ENCODE measurements at places on chromosomes 1 and 21.

GRCh38 chr1:97307151-97307550 is 585.6 kb downstream of the PTBP2 start:
- no peak for DNase-seq

DNA sequence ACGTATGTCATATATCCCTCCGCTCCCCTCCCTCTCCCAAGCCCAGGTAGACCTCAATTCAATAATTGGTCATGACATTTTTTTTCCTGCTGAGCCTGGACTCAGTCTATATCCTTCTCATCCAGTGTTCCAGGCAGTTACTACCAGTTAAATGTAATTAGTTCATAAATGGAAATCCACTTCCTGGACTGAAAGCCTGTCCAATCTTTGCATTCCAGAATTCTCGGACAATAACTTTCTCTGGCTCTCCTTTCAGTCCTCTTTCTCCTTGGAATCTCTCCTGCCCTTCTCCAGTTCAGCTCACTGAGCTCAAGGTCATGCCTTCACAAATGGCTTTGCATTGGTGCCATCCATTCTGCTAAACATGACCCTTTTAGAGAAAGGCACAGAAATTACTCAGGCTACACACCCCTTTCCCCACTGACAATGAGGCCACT is 34.8 kb downstream of the VWA5B1 start:
- DNase-seq = no peak

GRCh38 chr1:67393240-67393639 is 37.0 kb downstream of the SERBP1 start:
- no peak for DNase-seq

DNA sequence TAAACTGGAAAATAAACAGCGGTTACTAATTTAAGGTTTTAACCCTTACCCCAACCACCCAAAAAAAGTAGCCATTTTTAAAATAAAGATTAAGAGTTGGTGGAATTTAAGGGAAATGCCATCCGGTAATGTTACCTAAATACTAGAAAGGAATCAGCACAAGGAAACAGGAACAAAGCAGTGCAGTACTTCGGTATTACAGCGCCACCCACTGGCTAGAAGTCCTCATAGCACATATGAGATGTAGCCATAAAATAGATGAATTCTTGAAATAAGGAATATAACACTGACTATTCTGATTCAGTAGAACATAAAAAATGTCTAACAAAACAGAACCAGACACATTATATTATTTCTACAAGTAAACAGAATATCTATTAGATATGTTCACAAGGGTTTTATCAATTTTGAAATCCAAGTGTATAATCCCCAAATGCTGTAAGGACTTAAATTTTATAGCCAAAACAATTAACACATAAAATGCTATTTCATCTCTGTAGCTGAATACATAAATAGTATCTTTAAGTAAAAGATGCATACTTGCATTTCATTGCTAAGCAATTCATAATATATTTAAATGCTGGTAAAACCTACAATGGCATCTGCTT is 58.8 kb downstream of the FRRS1 start:
- peak; percentile 71 for DNase-seq

- DNase-seq = peak; percentile 24
Measured at GRCh38 chr1:103459346-103459745, 66.2 kb upstream of the RNPC3 start.

GRCh38 chr1:208988811-208989222 is 594.7 kb upstream of the CAMK1G start:
- peak; percentile 72 for DNase-seq

DNA sequence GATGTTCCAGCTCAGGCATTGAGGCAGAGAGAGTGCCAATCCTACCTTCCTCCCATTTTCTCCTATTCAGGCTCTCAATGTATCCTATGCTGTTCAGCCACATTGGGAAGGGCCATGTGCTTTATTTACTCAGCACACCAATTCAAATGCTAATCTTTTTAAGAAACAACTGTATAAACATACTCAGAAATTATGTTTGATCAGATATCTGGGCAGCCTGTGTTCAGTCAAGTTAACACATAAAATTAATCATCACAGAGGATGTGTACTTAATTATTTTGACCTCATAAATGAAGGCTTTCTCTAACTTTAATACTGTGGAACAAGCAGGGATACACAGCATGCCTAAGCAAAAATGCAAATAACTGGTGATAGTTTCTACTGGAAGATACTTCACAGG is 149.8 kb downstream of the NCAM2 start:
- DNase-seq = no peak

- DNase-seq = no peak
Measured at GRCh38 chr1:20029178-20029912, 40.6 kb upstream of the PLA2G5 start.

DNA sequence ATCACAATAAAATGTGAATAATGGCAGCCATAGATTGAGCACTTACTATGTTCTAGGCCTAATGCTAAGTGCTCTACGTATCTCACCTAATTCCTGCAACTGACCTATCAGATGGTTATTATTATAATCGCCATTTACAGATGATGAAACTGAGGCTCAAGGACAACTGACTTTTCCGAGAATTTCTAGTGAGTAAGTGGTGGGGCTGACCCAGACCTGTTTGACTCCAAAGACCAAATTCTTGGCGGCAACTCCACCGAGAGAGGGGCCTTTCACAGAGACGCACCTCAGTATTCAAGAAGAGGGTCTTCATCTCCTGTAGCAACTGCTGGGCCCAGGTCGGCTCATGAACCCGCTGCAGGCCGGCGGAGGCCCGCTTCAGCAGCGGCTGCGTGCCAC is 573 bp downstream of the TMEM234 start:
- no peak for DNase-seq

DNA sequence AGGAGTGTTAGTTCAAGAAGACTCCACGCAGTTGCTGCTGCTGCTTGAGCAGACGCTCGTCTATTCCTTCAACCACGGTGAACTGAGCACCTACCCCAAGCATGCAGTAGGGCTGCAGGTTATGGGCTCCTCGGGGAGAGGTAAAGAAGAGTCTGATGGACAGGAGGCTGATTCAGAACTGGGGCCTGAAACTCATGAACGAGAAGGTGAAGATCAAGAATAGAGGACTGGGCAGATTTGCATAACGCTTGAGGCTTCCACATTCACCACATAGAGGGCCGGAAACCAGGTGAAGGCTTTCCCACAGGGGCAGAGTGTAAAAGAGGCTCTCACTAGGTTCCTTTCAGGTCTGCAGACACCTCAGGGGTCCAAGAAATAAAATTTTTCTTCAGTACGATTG is 9.1 kb downstream of the ABCA4 start:
- no peak for DNase-seq

DNA sequence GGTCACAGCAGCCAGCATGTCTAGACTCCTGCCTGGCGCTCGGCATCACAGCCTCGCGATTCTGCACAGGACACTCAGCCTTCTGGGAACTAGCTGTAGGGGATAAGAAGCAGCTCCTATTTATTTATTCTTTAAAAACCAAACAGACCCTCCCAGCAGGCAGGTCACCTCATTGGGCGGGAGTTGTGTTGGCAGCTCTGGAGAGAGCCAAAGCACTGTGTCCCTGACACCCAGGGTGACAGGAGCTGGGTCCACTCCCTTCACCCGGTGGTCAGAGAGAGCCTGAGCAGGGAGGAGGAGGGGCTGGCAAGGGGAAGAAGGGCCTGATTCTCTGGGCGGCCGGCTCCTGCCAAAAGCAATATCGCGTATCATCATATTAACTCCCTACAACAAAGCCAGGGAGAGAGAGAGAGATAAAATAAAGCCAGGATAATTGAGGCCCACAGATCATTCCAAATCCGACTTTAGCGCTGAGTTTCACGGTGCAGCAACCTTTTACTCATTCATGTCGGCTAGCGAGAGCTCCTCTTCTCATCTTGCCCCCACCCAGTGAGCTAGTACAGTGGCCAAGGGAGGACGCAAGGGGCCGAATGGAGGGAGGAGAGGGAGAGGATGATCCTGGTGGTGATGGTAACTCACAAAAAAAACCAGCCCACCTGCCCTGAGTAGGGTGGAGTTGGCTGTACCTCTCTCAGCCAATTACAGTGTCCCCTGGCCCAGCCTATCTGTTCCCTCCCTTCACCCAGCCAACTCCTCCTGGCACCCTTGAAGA is 79.8 kb upstream of the IFFO2 start:
- DNase-seq = no peak

GRCh38 chr1:92795166-92795565 is 10.3 kb upstream of the EVI5 start:
- DNase-seq = peak; percentile 84

GRCh38 chr1:210446479-210446878 is 117.8 kb downstream of the HHAT start:
- DNase-seq = peak; percentile 67

DNA sequence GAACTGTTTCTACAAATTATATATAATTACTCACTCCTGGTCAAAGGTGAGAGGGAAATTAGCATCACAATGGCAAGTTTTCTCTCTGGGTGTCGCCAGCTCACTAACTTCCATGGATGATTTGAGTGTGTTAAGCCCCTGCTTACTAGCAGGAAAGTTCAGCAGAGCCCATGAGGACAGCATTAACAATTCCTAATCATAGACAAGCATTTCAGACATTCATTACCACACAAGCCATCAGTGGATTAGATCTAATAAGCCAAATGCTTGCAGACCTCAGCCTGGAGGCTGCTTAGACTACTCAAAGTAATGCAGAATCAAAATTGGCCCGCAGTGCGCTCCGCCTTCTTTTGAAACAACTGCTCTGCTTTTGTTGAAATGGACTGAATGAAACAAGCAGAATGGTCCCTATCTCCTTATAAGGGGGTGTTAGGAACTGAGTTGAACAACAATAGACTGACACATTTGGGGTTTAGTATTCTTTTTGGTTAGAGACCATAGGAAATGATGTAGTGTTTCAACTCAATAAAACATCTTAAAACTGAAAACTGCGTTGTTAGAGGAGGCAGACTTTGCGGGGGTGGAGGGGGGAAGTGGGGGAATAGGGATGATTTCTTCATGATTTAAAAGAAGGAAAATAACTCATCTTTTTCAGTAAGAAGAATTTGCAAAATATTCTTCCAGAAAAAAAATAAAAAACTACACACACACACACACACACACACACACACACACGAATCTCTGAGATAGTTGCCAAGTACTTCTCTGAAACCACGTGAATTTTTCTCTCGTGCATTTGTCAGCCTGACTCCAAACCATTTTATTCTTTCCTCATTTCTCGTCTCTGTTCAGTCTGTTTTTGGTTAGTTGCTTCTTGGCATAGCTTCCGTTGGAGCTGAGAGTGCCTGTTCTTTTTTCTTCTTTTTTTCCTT is 54.6 kb downstream of the GORAB start:
- DNase-seq = peak; percentile 68

DNA sequence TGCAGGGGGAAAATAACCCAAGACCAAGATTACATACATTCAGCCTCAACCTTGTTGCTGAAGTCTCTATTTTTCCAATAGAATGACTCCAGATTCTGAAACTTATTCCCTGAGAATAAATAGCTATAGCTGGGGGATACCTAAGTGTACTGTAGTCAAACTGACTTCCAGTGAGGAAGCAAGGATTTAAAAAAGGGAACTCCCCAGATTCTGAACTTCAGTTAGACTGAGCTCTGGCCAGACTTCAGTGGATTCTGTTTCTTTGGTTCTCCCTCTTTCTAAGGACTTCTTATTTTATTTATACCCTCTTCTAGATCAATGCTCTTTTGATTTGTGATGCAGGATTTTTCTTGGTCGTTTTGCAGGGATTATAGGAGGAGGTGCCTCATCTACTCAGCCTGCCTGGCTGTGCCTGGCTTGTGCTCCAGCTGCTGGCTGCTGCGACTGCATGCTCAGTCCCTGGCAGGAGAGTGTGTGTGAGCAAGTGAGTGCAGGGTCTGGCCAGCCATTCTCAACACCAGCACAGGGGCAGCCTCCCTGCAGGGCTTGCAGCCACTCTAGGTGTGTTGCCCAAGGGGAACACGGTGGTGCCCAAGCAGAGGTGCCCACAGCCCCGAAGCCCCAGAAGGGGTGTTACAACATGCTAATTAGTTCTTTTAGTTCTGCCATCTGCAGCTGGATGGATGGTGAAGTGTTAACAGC is 43.0 kb downstream of the SPATA17 start:
- no peak for DNase-seq

DNA sequence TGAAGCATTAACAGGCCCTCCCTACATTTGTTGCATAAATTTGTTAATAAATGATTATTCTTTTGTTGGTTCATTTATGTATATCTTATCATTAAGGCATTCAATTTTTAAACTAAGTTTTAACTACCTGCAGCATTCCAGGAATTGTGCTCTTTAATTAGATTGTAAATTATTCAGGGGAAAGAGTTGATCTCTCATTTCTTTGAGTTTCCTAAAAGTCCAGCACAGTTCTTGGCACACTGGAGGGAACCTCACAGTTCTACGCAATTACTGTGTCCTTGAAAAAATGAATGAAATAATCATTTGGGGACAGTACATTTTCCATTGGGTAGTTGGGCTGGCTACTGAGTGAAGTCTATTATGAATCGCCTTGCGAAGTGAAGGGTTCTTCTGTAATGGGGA is 493 bp upstream of the STXBP3 start:
- no peak for DNase-seq

DNA sequence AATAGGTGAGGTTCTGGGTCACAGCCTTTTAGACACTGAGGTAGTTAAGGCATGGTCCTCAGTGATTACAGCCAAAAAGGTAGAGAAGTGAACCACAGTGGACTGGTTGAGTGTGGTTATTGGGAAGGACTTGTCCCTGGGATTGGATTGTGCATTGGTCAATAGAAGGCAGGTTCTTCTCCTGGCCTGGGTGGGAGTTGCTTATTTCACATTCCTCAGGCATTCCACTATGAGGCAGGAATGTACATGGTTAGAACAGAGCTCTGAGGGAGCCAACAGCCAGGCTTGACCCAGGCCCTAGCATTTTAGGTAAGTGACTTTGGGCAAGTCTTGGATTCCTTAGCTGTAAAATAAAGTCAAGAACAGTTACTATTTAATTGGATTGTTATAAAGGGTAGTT is 97.9 kb upstream of the MARK1 start:
- peak; percentile 20 for DNase-seq

DNA sequence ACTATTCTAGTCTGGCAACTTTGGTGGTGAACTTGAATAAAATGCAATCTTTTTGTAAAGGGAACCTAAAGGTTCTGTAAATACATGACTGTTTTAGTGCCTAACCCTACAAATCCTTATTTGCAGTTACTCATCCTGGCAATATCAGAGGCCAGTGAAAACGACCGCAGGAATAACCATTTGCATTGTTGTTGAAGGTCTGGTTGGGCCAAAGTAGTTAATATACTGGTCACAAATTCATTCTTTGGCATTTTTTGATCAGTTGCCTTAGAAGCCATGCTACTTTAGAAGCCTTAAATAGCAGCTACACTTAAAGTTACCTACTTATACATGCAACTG is 93.7 kb downstream of the AHCTF1 start:
- no peak for DNase-seq

- DNase-seq = no peak
Measured at GRCh38 chr1:38052750-38053415, 6.3 kb upstream of the POU3F1 start.

GRCh38 chr1:225225681-225226080 is 202.2 kb downstream of the LBR start:
- no peak for DNase-seq

- no peak for DNase-seq
Measured at GRCh38 chr1:201313086-201313485, 29.8 kb downstream of the PKP1 start.

GRCh38 chr1:234460652-234461051 is 18.3 kb downstream of the TARBP1 start:
- DNase-seq = no peak

All from EH (cell line).